GM13976 (cell line): ENCODE measurements at places on chromosomes 16 and 17.

DNA sequence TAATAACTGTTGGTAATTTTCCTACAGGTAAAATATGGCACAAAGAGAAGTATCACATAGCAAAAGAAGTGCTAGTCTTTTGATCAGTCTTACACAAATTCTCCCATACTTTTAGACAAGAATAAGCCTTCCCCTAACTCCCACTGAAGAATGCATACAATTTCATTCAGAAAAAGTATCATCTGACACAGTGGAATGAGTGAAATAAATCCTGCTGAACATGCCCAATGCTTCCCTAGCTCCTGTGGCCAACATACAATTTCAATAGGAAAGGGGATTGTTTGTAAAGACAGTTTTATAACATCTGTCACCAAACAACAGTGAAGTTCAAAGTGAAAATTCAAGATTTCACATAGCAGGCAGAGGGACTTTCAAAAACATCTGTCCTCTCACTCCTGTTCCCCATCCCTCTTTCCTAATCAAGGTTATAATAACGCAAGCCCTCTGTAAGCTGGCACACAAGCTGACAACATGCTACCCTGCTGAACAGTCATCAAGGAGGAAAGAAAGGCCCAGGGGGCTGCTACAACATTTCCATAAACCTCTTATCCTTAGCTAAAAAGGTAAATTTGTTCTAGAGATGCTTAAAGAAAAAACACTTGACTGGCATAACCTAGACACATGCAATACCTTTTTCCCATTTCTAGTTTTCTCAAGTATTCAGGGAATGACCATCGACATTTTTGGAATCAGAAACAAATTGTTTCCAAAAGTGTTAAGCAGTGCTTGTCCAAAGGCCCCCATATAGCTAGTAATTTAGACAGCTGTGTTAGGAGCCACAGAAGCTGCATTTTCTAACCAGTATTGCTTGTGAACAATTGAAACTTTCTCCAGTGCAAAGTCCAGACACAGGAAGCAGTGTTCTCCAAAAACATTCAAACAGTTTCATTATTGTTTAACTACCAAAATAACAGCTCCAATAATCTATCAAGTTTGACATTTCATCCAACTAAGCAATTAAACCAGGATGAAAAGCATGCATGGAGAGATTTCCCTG lies 11.5 kb upstream of the RFFL start:
- DNase-seq = no peak

DNA sequence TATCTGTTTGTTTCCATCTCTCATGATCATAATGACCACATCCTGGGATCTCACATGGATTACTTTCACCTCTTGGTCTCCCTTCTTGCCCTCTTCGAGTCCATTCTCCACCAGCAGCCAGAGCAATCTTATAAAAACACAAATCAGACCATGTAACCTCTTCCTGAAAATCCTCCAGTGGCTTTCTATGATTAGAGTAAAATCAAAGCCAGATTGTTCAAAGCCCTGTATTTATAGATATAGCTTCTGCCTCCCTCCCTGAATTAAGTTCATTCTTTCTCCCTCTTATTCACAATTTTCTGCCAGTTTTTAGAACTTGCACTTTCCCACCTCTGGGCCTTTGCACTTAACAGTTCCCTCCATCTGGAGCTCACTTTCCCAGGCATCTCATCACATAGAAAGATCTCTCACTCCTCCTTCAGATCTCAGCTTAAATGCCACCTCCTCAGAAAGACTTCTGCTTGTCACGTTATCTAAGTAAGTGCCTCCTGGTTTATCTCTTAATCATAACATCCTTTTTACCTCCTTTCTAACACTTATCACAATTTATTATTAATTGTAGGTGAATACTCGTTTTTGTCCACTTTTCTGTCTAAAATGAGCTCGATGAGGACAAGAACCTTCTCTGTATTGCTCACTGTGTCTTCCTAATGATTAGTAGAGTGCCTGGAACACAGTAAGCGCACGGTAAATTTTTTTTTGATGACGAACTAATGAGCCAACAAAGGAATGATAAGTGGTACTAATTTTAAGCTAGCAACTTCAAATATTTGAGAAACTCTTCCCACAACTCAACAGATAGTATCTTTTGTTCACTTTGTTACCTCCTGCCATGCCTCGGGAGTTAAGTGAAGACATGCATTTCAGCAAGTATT lies 80.5 kb downstream of the CYB561 start:
- DNase-seq = no peak

GRCh38 chr16:87681981-87682570 lies 79.8 kb downstream of the JPH3 start:
- no peak for DNase-seq

GRCh38 chr17:47852113-47852949 lies 1.4 kb upstream of the SP6 start:
- DNase-seq = peak; percentile 66

DNA sequence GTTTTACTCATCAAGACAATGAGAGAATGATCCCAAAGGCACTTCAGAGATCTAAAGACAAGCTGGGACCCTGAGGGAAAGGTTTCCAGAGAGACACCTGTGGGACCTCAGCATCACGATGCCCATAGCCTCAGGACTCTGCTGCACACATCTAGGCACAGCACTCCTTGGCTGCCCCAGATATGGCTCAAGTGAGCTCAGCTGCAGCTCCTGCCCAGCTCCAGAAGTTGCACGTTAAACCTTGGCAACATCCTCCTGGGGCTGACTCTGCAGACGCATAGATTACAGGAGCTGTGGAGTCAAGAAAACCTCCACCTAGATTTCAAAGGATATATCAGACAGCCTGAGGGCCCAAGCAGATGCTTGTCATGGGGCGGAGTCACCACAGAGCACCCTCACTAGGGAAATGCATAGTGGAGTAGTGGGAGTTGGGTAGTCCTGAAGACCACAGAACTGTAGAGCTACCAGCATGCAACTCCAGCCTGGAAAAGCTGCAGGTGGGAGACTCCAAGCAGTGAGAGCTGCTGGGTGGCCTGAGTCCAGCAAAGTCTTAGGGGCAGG lies 582.0 kb downstream of the CDH11 start:
- DNase-seq = no peak

DNA sequence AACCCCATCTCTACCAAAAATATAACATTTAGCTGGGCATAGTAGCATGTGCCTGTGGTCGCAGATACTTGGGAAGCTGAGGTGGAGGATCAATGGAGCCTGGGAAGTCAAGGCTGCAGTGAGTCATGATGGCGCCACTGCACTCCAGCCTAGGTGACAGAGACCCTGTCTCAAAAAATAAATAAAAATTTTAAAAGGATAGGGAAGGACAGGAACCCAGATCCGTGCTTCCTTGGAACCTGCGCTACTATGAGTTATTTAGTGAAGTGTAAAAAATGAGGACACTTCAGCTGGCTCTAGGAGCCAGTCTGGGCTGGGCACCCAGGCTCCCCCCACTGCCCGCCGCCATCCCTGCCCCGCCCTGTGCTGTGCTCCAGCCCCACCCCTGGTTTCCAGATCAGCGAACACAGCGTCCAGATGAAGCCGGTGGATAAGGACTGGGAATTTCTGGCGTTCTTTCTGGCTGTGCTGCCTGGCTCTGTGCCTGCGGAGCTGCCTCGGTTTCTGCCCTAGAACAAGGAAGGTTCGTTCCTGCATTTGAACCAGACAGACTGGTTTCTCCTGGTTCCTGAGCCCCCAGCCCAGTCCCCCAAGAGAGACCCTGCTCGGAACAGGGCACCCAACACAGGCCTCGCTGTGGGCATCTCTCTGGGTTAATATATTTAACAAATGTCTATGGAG lies 18.5 kb downstream of the PLLP start:
- DNase-seq = no peak

- no peak for DNase-seq
Measured at GRCh38 chr16:56658327-56658875, 642 bp downstream of the MT1F start.

GRCh38 chr16:29900888-29901606 lies 759 bp downstream of the ASPHD1 start:
- DNase-seq = no peak
